ENCODE measurements at places on chromosomes 11 and 22.

- DNase-seq, result no peak
Measured at GRCh38 chr11:30758946-30759504, 172.9 kb upstream of the MPPED2 start.

GRCh38 chr11:121488641-121489040 is 35.9 kb upstream of the SORL1-AS1 start:
- DNase-seq, result no peak

GRCh38 chr11:8382436-8383053 is 118.9 kb upstream of the LMO1 start:
- DNase-seq, result no peak

DNA sequence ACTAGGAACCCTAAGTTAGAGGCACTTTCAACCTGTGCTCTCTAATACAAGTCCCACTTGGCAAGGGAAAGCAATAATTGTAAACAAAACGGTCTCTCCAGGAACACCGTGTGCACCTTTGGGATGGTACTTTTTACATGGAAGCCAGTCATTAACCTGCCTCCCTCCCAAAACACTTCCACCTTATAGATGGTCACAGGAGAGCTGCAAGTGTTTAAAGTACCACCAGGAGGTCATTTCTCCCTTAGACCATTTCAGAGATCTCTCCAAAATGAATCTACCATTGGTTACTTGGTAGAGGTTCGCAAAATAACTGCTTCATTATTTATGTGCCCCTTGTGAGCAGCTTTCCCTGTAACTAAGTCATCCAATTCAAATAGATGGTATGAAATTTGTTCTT is 375.3 kb downstream of the DYNC2H1 start:
- no peak for DNase-seq

- DNase-seq, result no peak
Measured at GRCh38 chr11:110272919-110273318, 23.5 kb downstream of the RDX start.

DNA sequence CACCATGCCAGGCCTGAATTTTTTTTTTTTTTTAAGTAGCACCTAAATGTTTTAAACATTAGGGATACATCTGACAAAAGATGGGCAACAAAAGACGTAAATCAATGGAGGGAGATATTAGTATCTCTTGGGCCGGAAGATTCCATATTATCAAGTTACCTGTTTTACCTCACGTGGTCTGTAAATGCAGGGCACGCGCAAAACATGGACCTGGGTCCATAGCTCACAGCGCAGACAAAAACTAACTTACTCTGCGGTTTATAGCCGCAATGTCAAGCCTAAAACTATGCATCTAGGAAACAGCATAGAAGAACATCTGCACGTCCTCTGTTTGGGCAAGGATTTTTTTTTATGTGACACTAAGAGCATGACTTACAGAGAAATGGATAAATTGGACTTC is 31.5 kb upstream of the PANX2 start:
- no peak for DNase-seq

- no peak for DNase-seq
Measured at GRCh38 chr11:45736424-45736823, 68.5 kb upstream of the SLC35C1 start.

DNA sequence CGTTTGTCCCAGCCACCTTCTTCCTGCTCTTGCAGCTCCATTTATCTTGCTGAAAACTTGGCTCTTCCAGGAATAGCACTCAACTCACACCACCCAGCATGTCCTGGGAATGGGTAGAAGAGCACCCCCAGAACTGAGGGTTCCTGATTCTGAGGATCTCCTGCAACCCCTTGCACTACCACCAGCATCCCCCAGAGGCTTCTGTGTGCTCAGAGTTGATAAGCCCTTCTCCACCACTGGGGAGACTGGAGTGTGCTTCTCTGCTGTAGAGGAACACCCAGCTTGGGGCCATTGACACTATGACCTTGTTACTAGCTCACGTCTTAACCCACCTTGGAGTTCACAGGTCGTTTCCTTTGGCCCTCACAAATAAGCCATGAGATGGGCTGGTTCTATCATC is 121.0 kb downstream of the GRIK4 start:
- no peak for DNase-seq

GRCh38 chr11:95764267-95764898 is 25.2 kb downstream of the FAM76B start:
- no peak for DNase-seq

- no peak for DNase-seq
Measured at GRCh38 chr22:29090039-29090438, 17.2 kb downstream of the KREMEN1 start.

DNA sequence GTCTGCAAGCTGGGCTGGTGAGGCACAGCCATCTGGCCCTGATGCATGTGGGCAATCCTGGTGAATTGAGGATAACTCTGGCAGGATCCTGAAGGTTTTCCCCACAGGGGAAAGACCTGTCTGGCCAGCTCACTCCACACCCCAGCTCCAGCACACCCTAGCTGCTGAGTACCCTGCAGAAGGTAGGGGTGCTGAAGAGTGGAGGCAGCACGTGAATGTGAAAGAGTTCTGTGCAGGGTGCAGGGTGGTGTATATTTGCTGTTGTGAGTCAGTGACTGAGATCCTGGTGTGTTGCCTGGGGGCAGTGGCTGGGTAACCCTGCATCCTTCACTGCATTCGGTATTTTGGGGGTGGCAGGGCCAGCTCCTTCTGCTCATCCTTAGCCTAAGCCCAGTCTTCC is 22.4 kb downstream of the DGAT2 start:
- DNase-seq, result no peak

DNA sequence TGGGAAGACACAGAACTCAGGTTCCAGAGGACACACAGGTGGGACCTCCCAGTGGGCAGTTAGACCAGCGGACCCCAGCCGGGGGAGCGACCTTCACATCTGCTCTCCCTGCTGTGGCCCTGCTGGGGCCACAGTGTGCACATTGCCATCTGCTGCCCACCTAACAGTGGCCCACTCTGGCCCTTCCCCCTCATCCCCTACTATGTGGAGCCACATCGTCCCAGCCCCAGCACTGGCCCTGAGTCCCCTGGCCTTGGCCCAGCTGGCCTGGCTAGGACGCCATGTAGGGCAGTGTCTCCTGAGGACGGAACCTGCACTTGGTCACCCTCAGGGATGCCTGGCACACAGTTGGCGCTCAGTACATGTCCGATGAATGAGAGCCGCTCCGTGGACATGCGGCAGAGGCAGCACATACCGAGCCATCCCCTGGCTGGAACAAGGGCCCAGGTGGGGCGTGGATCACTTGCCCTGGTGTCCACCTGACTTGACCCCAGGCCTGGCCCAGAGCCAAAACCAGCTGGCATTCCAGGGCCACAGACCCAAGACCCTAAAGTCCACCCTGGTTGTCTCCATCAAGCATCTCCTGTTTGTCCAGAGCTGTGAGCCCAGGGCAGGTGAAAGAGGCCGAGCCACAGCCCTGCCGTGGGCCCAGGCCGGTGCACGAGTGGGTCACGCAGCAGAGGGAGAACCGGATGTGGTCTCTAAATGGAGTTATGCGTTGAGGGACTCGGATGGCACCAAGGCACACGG is 93.1 kb upstream of the FGF3 start:
- no peak for DNase-seq

DNA sequence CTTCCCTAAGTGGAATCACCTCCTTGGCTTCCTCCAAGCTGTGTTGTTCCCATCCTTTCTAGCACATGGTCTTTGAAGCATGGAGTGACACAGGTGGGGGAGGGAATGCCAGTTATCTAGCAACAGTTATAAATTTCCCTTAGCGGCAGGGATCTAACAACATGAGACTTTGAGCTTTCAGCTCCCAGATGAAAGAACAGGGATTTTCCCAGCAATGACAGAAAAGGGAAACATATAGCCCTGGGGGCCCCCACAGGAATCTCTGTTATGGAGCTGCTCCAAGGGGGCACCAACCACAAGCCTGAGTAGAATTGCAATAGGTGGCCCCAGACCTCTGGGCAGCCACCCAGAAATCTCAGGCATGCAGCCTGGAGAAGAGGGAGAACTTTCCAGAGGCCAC is 163.0 kb downstream of the GRIK4 start:
- no peak for DNase-seq

- no peak for DNase-seq
Measured at GRCh38 chr11:65341856-65342255, 8.2 kb downstream of the DPF2 start.

DNA sequence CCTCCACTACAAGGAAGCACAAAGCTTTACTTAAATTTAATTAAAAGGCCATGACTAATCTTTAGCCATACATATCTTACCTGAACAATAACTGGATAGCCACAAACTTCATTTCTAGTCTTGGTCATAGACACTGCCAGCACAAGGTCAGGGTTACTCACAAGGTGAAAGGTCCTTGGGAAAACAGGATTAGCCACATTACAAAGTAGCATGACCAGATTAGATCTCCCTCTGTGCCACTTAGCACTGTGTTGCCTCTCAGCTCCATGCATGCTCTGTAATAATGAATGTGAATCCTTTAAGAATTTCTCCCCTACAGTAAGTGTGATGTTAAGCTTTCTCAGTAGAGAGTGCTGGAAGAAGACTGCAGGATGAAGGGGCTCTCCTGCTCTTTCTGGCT is 325.1 kb upstream of the MPPED2 start:
- no peak for DNase-seq

DNA sequence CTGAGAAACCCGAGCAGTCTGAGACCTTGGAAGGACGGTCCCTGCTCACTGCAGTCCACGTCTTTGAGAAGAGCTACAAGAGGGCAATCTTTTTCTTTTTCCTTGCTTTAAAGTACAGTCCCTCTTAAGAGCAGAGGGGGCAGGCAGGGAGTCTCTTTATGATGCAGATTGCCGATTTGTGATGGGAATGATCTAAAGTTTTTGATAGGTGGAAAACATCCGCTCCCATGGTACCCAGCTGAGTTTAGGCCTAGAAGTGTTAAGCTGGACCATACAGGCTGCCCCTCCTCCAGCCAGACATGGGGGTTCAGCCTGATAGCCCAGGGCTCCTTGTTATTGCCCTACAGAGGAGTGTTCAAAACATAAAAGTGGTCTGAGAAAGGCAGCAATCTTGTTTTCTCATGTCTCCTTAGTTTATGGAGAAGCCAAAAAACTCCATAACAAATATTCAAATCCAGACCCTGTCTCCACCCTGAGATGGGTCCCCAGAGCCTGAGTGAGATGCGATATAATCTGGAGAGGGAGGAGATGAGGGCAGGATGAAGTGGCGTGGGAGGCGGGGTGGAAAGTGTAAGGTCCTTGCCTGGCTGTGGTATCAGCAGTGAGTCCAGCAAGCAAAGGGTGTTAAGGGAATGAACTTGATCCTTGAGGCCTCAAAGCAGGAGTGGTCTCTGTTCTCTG is 135.1 kb downstream of the FDX1 start:
- no peak for DNase-seq

- DNase-seq, result no peak
Measured at GRCh38 chr11:79439410-79439885, 1.4 kb downstream of the TENM4 start.

DNA sequence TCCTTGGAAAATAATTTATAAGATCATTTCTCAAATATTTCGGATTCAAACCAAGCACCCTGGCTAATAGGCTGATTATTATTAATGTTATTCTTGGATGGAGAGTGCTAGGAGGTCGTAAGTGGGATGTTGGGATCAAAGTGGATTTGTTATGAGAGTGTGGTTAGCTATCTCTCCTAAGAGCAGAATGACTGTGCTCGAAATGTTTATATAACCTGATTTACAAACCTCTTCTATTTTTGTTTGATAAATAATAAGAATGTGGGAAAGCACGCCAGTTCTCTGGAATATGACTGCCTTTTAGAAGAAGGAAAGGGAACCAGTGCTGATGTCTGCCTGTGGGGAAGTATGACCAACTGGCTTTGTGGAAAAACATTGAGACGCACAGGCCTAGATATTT is 527.5 kb downstream of the NTM start:
- no peak for DNase-seq

DNA sequence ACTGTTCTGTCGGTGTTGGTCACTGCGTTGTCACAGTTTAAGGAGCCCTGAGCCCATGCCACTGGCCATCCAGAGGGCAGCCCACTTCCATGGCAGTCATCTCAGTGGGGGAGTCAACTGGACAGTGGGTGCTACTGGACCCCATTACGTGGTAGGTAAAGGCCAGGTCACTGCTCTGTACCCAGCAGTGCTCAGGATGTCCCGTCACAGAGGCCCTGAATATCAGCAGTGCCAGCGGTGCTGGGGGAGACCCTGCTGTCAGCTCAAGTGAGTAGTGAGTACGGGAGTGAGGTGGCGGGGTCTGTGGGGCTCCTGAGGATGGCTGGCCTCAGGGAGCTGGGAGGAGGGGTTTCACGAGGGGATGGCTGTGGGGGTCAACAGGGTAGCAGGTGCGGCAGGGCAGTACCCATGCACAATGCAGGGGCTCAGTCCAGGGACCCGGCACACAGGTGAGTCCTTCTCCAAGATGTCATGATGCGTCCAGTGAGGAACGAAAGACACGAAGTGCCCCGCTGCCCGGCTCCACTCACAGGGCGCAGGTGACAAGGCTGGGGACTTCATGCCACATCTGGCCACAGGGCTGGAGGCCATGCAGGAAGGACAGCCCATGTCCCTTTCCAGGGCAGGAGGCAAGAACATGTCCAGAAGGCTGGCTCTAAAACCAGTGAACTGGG is 27.9 kb downstream of the CELSR1 start:
- no peak for DNase-seq

- no peak for DNase-seq
Measured at GRCh38 chr11:78666675-78667160, 92.1 kb upstream of the NARS2 start.

GRCh38 chr22:48299124-48299523 is 1528.5 kb downstream of the BRD1 start:
- no peak for DNase-seq

GRCh38 chr11:122637541-122637940 is 18.0 kb upstream of the UBASH3B start:
- DNase-seq, result no peak

DNA sequence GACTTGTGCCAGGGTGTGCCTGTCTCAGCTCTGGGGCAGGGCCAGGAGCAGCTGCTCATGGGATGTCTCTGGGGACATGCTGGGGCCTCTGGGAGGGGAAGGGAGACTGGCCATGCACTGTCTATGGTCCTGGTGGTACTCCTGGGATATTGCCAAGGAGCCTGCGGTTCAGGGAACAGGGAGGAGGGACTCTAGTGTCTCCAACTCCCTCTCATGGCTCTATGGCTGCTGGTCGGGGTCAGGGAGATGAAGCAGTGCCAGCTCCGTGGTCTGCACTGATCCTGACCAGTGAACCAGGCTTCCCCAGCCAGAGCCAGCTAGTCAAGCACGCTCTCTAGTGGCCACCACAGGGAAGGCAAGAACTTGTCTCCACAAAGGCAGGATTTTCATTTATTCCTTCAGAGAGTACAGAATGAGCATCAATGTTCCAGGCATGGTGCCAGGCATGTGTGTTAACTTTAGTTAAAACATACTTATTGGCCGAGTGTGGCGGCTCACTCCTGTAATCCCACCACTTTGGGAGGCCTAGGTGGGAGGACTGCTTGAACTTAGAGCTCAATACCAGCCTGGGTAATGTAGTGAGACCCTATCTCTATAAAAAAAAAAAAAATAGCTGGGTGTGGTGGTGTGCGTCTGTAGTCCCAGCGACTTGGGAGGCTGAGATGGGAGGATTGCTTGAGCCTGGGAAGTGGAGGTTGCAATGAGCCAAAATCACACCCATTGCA is 2.5 kb upstream of the BEST1 start:
- peak; percentile 97 for DNase-seq

GRCh38 chr11:93840981-93841380 is 9.4 kb downstream of the VSTM5 start:
- no peak for DNase-seq

- DNase-seq, result no peak
Measured at GRCh38 chr11:36711104-36711825, 113.2 kb upstream of the RAG2 start.
